ENCODE measurements at places on chromosomes 5 and 9.

DNA sequence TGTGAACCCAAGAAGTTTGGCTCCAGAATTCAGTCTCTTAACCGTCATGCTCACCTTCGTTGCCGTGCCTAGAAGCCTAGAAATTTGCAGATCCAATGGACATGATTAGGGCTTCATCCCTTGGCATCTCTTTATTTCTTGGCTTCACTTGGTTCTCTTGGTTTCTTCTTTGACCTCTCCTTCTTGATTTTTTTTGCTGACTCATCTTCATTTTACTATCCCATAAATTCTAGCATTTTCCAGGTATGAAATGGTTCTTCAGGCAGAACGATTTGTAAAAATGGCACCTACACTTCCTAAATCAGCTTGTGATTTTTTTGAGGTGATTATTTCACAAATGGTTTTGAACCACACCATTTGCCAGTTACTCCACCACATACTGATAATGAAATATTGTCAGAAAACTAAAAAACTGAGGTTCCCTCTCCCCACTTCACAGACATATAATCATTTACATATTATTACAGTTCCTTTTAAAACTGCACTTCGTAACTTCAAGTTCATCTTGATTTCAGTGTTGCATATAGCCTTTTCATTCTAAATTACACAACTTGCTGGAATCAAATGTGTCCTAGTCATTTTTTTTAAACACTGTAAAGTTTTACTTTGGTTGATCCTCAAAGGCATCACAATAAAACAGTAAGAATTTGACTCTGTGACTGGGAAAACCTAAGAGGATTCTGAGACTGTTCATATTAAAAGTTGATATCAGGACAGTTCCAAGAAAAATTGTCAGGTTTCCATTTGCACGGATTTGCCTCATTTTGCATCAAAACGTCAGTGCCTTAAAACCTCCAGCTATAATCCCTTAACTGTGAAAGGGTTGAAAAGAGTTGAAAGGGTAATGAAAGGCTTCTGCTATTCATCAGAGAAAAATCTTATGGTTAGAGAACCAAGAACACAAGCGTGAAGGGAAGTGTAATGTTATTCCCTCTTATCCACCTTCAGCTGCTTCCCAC, 8.9 kb upstream of the NREP start:
- DNase-seq = no peak

DNA sequence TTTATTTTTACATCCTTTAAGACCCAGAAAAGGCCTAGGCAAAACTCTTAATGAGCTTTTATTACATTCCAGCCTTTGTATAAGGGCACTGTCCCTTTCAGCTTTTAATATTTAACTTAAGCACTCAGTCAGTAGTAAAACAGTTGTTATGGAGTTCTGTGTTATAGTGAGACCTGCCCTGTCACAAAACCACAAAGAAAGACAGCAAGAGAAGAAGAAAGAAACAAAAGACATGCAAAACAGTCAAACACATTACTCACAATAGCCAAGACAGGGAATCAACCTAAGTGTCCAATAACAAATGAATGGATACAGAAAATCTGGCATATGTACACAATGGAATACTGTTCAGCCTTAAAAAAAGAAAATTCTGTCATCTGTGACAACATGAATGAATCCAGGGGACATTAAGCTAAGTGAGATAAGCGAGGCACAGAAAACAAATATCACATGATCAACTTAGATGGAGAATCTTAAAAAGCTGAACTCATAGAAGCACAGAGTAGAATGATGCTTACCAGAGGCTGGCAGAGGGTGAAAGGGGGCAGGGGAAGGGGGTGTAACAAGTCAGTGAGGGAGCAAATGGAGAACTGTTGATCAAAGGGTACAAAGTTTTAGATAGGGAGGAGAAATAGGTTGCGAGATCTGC, 63.8 kb upstream of the CCNG1 start:
- DNase-seq = no peak

DNA sequence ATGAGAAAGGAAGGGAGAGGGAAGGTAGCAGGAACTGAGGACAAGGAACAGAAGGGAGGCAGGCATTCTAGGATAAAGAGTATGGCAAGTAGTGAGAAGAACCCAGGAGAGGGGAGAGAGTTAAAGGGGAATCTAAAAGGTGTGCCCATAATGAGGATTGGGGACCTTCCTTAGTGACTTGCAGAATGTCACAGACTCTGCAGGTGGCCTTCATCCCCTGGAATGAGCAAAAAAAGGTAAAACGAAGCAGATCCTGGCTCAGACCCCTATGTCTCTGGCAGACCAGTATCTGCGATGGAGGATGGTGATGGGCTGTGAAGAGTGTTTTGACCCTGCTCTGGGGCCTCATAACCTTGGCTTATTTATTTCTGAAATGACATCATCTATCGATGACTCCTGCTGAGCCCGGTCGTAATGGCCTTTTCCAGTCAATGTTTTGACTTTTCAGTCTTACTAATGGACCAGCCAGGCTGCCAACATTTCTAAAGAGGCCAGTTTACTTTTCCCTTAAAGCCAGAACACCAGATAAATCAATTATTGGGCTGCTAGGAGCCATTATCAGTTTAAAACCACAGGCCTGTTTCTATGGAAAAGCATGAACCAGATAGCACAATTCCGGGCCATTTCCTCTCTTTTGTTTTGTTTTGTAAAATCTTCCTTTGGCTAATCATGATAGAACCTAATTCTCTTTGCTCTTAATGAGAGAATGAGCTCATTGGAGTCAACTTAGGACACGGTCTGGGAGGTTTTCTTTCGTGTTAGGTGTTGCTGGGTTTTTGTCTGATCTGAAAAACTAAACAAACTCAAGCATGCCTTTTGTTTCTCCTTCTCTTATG, 3.1 kb downstream of the TMOD1 start:
- DNase-seq = no peak

- DNase-seq = no peak
These were observed 22.7 kb downstream of the ANKRD33B start for GRCh38 chr5:10586555-10586954.

DNA sequence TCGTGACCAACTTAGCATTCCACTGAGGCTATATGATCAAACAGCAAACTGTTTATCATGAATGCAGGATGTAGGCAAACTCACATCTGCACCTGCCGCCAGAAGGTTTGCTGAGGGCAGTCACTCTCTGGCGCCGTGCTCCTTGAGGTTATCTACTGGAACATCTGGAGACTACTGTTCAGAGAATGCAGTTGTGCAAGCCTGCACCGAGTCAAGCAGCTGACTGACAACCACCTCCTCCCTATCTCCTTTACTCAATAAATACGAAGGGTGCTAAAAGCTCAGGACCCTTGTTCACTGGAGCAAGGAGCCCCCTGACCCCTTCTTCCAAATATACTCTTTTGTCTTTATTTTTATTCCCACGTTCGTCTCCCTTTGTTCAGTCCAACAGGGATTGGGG, 27.1 kb downstream of the CCDC125 start:
- DNase-seq = no peak

DNA sequence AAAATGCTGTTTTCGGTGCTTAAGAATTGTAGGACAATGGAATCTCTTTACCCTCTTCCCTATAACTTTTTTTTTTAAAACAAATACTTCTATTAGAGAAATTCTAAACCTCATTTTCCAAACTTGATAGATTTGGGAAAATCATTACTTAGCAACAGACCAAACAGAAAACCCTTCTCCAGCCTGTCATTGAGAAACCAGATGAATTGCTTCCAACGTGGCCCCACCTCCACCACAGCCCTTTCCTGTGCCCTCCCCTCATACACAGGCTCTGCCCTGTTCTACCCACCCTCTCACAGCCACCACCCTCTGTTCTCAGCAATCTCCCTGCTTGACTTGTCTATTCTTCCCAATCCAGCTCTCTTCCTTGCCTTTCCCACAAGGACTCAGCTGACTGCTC, 221.2 kb downstream of the DMRT2 start:
- no peak for DNase-seq

GRCh38 chr5:151196556-151197290, 27.2 kb downstream of the CCDC69 start:
- no peak for DNase-seq

- no peak for DNase-seq
These were observed 2.3 kb downstream of the DPYSL3 start for GRCh38 chr5:147507480-147508126.

DNA sequence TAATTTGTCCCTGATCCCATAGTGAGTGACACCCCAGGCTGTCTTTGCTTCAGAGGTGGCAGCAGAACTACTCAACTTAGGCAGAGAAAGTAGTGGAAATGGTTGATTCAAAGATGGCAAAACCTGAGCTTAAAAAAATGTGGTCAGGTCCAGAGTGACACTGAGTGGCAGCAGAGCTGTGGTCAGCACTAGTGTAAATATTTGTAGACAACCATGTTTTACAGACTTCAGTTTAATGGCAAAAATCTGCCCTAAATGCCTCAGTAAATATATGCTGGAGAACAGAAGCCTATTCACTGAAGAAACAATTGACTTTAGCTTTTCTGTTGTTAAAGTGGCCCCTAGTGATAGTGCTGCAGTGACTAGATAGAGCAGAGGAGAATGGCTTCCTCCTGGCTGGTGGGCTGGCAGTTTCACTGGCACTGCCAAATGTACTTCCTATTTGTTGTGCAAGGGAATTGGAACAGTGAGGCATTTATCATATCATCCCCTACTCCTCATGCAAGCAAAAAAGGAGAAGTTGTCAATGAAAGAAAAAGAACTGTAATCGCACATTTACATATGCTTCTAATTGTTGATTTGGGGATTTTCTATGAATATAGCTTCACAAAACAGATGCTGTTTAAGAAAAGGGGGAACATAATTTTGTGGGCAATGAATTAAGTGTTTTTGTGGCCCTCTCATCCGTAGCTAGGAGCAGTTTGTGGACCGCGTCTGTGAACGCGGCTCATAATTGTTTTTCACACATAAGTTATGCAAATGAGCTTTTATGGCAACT, 12.0 kb downstream of the PBX3 start:
- DNase-seq = no peak

DNA sequence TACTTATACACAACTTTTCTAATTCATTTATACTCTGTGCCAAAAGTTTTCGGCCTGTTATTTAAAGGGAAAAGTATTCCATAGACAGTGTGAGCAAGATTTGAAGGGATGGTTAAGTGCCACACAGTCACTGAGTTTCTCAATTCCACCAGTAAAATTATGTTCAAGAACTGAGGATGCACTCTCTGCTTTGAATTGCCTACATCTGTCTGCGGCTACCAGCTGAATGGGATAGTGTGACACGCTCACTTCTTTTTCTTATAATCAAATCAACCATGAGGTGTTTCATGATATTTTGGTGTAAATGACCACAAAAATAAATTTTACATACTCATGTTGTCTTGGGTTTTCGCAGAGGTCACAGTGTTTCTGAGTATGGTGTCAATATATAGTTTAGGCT, 218.4 kb upstream of the TMEM161B start:
- DNase-seq = no peak

DNA sequence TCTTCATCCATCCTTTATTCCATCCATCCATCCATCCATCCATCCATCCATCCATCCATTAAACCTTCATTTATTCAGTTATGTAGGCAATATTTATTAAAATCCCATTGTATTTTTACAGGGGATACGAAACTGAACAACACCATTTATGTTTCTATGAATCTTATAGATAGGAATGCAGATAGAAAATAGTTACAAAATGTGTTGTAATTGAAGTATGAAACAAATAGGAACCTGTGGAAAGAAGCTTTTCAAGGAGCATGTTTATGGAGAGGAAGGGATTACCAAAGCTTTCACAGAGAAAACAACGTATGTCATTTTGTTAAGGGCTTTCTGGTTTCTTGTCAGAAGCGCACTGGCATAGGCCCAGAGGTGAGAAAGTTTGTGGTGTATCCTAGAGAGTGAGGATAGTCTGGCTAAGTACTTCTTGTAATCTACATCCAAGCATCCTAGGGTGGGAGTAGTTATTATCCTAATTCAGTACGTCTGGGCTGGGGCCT, 184.0 kb downstream of the CNTLN start:
- DNase-seq = no peak

- no peak for DNase-seq
These were observed 43.3 kb upstream of the ZNF622 start for GRCh38 chr5:16508730-16509531.

GRCh38 chr5:123460296-123460729, 37.1 kb upstream of the CEP120 start:
- no peak for DNase-seq

DNA sequence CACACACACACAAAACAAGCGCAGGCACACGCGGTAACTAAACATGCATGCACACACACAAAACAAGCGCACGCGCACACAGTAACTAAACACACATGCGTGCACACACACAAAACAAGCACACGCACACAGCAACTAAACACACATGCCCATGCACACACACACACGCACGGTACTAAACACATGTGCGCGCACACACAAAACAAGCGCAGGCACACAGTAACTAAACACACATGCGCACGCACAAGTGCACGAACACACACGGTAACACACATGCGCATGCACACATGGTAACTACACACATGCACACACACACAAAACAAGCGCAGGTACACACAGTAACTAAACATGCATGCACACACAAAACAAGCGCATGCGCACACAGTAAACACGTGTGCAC, 19.9 kb upstream of the SLC6A3 start:
- no peak for DNase-seq

DNA sequence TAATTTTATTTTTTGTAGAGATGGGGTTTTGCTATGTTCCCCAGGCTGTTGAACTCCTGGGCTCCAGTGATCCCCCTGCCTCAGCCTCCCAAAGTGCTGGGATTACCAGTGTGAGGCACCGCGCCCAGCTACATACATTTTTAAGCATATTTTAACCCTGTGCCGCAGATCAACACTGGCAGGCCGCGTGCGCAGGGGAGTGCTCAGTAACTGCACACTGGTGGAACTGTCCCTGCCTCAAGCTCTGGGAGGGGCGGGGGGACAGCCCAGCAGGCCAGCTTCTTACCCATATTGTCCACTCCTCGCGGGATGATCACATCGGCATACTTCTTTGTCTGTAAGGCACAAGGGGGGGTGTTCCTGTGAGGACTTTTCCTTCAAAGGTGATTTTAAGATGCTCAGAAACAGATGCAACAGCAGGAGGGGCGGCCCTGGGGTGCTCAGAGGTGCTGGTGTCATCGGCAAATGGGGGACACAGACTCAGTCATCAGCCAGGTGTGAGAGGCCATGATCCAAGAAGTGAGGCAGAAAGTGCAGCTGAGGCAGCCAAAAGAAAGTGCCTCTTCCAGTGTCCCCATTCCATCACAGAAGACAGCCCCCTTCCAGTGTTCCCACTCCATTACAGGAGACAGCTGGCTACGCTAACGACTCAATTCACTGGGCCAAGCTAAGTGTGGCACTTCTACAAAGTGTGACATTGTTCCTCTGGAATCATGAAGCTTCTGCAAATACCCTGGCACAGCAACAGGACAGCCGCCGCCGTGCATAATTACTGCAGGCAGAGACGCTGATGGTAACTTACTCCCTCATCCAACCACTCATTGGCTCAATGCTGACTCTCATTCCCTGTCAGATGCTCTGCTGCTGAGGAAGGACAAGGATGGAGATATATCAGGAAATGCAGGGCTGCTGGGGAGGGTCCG, 5.2 kb downstream of the UCK1 start:
- DNase-seq = no peak

GRCh38 chr5:72328172-72328571, 8.0 kb downstream of the PTCD2 start:
- no peak for DNase-seq

DNA sequence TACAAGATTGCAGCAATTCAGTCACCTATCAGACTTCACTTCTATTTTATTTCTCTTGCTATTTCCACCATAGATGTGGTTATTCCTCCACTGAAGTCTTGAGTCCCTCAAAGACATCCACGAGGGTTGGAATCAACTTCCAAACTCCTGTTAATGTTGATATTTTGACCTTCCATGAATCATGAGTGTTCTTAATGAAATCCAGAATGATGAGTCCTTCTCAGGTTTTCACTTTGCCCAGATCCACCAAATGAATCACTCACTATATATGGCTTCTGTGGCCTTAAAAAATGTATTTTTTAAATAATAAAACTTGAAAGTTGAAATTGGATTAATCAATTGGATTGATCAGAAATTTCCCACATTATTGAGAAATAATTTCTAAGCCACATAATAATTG, 1821.0 kb downstream of the EFNA5 start:
- no peak for DNase-seq

Data from activated CD8-positive, alpha-beta memory T cell treated with anti-CD3 and anti-CD28 coated beads for 1 hour (primary cell).